ENCODE measurements at places on chromosomes 13 and 19. TPM values are rescaled to one million over a fixed set of nuclear protein-coding genes. Genes with fewer than 3 reads are reported as not detected.

GRCh38 chr13:77323858-77324257 lies 3.0 kb downstream of the MYCBP2 start:
- no peak for DNase-seq
- no peaks in the 10 kb centered on the region for H3K27me3 ChIP-seq
- H3K36me3 ChIP-seq, result no peaks in the 10 kb centered on the region
- peaks cover 85% of the 10 kb centered on the region for H3K4me1 ChIP-seq
- no peak overlapping the region for H3K27ac ChIP-seq

GRCh38 chr13:51905787-51906186 lies 44.0 kb downstream of the CCDC70 start:
- H3K27ac ChIP-seq, result no peak overlapping the region
- H3K4me1 ChIP-seq, result no peaks in the 10 kb centered on the region
- no peak overlapping the region for H3K4me3 ChIP-seq
- H3K36me3 ChIP-seq, result no peaks in the 10 kb centered on the region
- H3K27me3 ChIP-seq, result no peaks in the 10 kb centered on the region

GRCh38 chr19:35442091-35442490 lies 6.0 kb upstream of the FFAR2 start:
- DNase-seq, result no peak
- no peaks in the 10 kb centered on the region for H3K36me3 ChIP-seq
- H3K4me3 ChIP-seq, result no peak overlapping the region
- peaks cover 34% of the 10 kb centered on the region for H3K27me3 ChIP-seq
- H3K4me1 ChIP-seq, result peaks cover 11% of the 10 kb centered on the region

DNA sequence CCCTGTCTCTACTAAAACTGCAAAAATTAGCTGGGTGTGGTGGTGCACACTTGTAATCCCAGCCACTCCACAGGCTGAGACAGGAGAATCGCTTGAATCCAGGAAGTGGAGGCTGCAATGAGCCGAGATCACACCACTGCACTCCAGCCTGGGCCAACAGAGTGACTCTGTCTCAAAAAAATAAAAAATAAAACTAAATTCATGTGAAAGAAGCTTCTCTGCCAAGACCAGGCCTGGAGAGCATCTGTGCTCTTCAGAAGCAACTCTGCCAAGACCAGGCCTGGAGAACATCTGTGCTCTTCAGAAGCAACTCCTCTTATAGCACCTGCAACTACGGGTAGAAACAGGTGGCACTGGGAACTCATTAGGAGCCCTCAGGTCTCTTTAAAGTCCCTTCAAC lies 37.7 kb downstream of the CRYL1 start:
- no peak for DNase-seq
- no peaks in the 10 kb centered on the region for H3K27me3 ChIP-seq
- no peak overlapping the region for H3K4me3 ChIP-seq
- H3K36me3 ChIP-seq, result no peaks in the 10 kb centered on the region

CCDC8 gene
- total RNA-seq, result 0.59 TPM

DNA sequence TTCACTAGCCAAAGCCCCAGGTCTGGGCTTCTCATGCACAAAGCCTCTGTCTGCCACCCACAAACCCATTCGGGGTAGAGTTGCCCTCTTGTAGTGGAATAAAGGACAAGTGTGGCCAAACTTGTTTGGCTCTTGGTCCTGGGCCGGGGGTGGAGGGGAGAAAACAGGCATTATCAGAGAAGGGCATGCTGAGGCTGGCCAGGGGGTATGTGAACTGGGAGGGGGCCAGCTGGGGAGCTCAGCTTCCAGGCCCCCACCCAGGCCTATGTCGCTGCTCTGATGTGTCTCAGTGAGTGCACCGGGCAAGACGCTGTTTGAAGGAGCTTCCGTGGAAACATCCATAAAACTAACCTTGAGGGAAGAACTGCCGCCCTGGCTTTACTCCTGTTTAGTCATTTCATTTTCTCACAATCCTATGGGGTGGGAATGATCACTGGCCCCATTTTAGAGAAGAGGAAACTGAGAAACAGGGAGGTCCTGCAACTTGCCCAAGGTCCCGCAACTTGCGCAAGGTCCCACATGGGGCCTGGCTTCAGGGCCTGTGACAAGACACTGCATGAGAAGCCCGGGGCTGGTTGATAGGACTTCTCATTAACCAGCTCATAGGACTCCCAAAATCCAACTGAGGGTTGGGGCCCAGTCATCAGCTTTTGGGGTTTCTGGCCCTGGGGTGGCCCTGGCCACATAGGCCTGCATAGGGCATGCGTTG lies 30.8 kb downstream of the CCNE1 start:
- no peaks in the 10 kb centered on the region for H3K36me3 ChIP-seq
- DNase-seq, result no peak
- peak overlapping the region; percentile 68 for H3K4me3 ChIP-seq
- H3K27me3 ChIP-seq, result no peaks in the 10 kb centered on the region
- peak overlapping the region; percentile 6 for H3K27ac ChIP-seq

Measured in esophagus squamous epithelium (tissue), 5 donors.